ENCODE measurements at places on chromosomes 13 and 19.

GRCh38 chr19:38569368-38569983 is 48.3 kb downstream of the MAP4K1 start:
- no peak for DNase-seq

- no peak for DNase-seq
These were observed 27.5 kb upstream of the SERPINE3 start for GRCh38 chr13:51311957-51312520.

DNA sequence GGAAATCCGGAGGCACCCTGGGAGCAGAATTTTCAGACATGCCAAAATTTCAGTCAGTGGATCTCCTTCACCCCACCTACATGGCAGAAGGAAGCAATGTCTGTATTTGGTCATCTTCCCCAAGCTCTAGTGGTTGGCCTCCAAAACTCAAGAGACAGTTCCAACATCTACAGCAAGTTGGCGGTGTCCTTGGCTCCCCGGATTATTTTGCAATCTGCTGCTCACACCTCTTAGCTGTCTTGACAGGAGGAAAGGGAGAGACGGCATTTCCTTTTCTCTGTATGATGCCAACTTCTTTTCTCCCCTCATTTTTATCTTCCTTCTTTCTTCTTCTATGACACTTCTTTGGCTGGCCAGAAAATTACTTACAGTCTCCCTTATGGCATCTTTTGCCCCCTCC is 159.9 kb downstream of the SUCLA2 start:
- no peak for DNase-seq

GRCh38 chr13:37652596-37652995 is 54.0 kb upstream of the POSTN start:
- DNase-seq, result no peak

DNA sequence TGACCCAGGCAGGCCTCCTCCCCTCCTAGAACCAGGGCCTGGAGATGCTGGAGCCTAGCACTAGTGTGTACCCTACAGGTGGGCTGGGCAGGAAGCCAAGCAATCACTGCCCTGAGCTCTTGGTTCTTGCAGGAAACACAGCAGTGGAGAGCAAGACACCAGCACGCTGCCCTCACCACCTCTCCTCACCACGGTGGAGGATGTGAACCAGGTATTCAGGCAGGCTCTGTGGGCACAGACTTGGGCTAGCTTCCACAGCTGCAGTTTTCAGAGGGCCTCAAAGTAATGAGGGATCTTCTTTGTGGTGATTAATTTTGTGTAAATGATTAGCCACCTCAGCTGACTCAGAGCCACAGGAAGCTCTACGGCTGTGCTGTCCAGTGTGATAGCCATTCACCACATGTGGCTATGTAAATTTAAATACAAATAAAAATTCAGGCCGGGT is 13.6 kb upstream of the GPI start:
- no peak for DNase-seq

DNA sequence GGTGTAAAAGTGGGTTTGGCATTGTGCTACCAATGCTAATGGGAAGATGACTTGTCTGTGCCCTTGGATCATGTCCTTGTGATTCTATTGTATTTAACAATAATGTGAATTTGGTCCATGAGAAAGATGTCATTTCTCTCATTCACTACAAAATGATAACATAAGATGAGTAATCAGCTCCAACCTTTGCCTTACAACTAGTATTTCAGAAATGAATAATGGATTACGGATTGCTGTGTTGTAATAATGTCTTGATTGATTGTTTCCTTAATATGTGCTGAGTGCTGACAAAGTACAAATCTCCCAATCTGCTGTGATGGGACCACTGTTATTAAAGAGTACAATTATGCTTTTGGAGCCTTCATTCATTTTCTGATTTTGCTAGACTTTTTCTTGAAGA is 375.0 kb downstream of the PCDH9 start:
- DNase-seq, result no peak

GRCh38 chr19:54183431-54183830 is 5.9 kb downstream of the MBOAT7 start:
- DNase-seq, result no peak

DNA sequence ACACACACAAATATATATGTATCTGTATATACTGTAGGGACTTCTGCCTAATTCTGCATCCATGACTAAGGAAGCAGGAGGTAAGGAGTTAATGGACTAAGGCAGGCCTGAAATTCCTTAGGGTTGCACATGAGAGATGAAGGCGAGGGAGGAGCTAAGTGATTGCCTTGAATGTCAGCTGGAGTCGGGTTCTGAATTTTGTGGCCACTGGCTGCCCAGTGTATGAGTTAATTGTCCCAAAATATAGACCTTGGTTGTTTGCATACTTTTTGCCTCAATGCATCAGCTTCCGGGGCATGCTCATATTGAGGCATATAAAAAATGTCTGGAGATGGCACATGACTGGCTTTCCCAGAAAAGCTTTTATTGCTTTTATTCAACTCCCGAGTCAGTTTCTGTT is 245.5 kb downstream of the TDRD3 start:
- DNase-seq, result no peak

- DNase-seq, result no peak
These were observed 27.4 kb upstream of the GPR12 start for GRCh38 chr13:26787961-26788360.

Data from stimulated activated CD8-positive, alpha-beta memory T cell treated with anti-CD3 and anti-CD28 coated beads, Interleukin-15, amount 100 ng/mL, for 1 hour (primary cell).